ENCODE measurements at places on chromosomes 2 and 18.

GRCh38 chr2:147389218-147389617 lies 455.6 kb upstream of the ACVR2A start:
- DNase-seq, result no peak

- no peak for DNase-seq
Measured at GRCh38 chr2:18372641-18373040, 187.8 kb downstream of the RDH14 start.

DNA sequence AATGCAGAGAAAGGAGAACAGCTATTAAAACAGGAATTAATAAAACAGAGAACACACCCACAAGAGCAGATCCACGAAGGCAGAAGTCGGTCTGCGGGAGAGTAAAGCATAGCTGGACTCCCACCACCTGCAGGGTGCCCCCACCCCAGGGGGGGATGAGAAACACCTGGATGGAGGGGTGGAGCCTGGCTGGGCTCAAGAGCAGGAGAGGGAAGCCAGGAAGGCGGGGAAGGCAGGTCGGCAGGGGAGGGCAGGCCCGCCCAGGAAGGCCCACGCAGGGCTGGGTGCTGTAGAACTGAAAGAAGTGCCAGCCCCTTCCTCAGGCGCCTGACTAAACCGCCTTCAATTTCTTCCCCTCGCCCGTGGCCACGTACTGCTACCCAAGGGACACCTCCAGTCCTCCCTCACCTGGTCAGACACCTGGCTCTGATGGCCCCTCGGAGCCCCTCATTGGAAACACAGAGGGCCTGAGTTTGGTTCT lies 175.4 kb downstream of the HDAC4 start:
- DNase-seq, result no peak

- no peak for DNase-seq
Measured at GRCh38 chr18:29164020-29164706, 987.2 kb upstream of the CDH2 start.

DNA sequence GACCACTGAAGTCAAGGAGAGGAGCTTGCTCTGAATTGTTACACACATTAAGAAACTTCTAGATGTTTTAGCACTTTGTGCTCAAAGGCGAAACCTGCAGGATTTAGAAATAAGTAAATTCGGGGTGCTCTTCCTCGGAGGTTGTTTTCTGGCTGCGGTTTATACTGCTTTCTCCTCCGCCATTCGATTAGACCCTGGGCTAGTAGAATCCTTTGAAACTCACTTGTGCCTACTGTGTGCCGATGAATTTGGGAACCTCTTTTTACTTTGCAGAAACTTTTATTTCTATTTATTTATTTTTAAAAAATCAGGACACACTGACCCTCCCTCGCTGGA lies 3.5 kb downstream of the MEIS1 start:
- DNase-seq, result no peak

DNA sequence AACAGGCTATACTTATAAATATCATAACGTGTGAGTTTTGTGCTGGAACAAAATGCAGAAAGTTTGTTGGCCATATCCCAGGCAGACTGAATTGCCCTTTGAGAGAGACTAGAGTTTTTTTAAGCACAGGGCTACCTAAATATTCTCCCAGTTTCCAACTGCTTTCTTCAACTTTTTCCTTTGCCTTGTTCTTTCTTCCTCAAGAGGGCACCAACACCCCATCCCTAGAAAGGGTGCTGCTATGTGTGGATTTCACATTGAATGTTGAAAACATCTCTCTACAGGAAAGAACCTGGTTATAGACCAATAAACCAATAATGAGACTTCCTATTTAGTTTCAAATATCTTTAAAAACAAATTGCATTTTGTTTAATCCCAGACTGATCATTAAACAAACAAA lies 87.9 kb downstream of the ICOS start:
- no peak for DNase-seq

DNA sequence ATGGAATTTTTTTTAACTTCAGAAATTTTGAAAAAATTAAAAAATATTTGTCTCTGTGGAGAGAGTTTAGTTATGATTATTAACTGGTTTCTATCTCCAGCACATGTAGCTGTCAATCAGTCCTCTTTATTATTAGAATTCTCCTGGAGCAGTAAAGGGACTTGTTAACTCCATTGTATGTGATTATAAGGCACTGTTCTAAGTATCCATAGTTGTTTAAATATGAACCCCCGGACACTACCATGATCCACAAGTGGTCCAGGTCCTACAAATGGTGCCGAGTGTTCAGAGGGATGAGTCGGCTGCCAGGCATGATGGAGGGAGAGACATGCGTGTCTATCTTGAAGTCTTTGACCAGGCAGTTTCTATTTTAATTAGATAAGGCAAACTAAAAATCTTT lies 492 bp downstream of the CHRNA1 start:
- no peak for DNase-seq

DNA sequence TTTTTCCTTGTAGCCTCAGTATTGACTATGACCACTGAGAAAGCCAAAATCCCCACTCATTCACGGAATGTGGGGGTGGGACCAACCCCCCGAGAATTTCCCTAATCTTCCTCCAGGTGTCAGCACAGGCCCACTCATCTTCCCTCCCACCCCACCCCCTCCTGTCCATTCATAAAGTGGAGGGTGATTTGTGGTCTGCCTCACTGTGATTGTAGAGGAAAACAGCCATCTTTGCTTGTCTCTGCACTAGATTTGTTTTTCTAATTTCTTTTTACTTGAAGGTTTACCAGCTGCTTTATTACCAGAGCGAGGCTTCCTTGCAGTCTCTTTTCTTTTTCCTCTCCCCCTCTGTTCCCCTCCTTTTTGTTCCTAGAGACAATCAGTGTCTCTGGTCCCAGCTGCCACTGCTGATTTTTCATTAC lies 171.8 kb downstream of the ICOS start:
- no peak for DNase-seq

- DNase-seq, result no peak
Measured at GRCh38 chr2:241992753-241993152, 123.2 kb downstream of the RTP5 start.

GRCh38 chr2:29130295-29130694 lies 15.1 kb downstream of the CLIP4 start:
- no peak for DNase-seq

- no peak for DNase-seq
Measured at GRCh38 chr2:23769364-23769763, 157.6 kb downstream of the ATAD2B start.

DNA sequence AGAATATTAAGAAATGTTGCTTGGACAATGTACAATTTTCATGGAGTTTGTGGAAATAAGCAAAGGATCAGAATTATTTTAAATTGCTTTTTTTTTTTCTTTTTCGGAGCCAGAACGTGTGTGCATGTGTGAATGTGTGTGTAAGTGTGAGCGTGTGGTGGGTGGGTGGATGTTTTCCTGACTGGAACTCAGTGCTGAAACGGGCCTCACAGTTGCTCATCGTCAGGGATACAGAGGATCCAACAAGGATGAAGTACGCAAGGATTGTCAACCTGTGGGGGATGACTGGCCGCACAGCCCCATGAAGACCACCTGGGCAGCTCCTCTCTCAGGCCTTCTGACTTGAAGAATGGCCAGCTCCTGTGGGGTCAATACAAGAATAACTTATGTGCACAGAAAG lies 17.5 kb downstream of the IL1B start:
- no peak for DNase-seq

DNA sequence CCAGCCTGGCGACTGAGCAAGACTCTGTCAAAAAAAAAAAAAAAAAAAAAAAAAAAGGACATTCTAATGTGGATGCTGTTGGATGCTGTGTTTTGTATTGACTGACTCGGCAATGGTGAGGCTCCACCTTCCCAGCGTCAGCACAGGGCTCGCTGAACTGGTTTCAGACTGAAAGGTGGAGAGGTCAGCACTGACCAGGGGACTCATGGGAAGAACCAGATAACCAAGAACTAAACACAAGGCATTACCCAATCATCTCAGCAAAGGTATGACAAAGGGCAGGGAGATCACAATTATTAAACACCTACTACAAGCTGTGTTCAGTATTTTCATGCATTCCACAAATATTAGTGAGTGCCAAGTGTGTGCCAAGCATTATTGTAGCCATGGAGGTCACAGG lies 103.2 kb downstream of the LRATD1 start:
- DNase-seq, result no peak

DNA sequence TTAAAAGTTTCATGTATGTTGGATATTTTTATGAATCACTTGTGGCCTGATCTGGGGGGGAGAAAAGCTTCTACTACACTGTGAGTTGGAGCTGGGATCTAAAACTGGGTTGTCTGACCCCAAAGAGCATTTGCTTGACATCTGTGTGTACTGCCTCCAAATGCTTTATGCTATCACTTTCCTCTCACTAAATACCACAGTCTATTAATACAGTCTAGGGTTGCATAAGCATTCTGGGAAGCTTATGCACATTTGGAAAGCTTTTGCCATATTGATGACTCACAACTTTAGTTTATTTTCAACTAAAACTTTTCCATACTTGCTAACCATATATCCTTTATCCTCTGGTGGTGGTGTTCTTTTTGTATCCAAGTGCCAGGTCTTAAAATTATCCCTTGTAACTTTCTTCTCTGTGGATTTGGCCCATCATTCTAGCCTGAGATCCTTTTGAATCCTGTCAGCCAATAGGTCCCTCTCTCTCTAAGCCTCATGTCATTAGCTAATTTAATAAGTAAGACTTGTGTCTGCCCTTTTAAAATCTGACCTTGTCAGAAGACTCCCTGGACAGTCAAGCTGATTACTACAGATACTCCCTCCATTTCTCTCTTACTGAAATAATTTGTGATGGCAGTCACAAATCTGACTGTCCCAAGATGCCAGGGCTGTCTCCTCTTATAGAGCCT lies 72.7 kb downstream of the NXPH2 start:
- DNase-seq, result no peak

- no peak for DNase-seq
Measured at GRCh38 chr2:8480915-8481314, 200.9 kb upstream of the ID2 start.

- no peak for DNase-seq
Measured at GRCh38 chr2:113277474-113278072, 1.1 kb downstream of the PAX8 start.

- DNase-seq, result no peak
Measured at GRCh38 chr2:28778392-28778791, 26.8 kb downstream of the PPP1CB start.

- DNase-seq, result no peak
Measured at GRCh38 chr2:234705108-234705507, 208.2 kb upstream of the ARL4C start.

DNA sequence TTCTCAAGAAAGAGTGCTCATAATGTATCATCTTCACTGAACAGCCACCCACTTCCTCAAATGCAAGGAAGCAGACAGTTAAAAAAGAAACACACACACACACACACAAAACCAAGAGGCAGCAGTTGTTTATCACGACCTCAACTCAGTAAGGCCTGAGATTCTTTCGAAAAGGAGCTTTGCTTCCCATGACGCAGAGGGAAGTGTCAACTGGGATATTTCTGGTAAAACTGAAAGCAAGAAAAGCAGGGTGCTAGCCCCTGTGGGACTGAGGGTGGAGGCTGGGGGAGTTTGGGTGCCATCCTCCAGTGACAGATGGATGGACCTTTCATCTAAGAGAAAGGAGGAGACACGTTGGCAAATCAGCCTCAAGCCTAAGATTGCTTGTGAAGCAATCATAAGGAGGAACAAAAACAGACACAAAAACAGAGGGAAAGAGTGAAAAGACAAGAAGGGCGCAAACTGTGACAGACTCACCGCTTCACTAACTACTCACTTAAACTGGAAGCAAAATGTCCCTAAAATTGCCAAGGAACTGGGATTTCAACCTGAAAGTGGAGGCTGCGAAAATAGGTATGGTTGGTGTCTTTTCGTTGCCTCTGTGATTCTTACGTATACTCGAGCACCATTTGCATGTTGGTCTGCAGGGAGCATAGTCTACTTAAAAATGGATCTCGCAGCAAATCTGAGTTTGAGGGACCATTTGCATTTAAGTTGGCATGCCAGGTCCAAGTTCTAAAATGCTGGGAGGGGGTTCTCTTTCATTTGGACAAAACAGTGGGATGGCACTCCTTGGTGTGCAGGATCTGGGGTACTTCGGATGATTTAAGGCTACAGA lies at the start of gene ARHGAP25:
Gene ARHGAP25, plus strand, starts transcription at position 124 of the 838 bp plus-strand sequence. Its CDS starts 389 bp downstream, at position 513.
- no peak for DNase-seq

GRCh38 chr18:25326361-25326952 lies 25.5 kb downstream of the ZNF521 start:
- no peak for DNase-seq

DNA sequence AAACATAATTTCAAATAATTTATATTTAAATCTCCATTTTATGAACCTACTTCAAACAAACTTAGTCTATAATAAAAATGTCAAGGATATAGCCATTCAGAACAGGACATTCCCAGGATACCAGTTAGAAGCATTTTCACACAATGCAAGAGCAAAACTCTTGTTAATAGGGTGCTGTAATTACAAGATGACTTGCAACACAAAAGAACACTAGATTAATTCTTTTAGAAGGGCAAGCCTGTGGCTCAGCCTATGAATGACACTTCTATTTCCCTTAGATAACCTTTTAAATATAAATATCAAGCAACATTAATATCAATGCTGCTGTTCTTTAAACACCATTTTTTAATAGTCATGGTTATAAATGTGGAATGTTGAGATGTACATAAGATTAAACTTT lies 157.9 kb upstream of the SCN7A start:
- no peak for DNase-seq

GRCh38 chr2:239308661-239309397 lies 92.0 kb downstream of the HDAC4 start:
- no peak for DNase-seq

GRCh38 chr18:46070815-46071652 lies 1.0 kb downstream of the PSTPIP2 start:
- no peak for DNase-seq

- no peak for DNase-seq
Measured at GRCh38 chr2:204329532-204329931, 215.7 kb upstream of the PARD3B start.

DNA sequence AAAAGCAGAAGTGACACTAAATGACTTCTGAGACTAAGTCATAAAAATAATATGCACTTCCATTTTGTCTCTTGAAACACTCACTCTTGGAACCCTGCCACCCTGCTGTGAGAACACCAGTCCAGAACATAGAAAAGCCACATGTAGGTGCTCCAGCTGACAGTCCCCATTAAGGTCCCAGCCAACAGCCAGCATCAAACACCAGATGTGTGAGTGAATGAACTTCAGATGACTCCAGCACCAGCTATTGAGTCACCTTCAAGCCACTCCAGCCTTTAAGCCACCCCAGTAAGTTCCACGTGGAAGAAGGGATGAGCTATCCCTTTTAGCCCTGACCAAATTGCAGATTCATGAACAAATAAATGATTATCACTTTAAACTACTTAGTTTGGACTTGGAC lies 31.5 kb upstream of the LGALSL start:
- no peak for DNase-seq

- no peak for DNase-seq
Measured at GRCh38 chr2:123609077-123609476, 416.0 kb upstream of the CNTNAP5 start.

DNA sequence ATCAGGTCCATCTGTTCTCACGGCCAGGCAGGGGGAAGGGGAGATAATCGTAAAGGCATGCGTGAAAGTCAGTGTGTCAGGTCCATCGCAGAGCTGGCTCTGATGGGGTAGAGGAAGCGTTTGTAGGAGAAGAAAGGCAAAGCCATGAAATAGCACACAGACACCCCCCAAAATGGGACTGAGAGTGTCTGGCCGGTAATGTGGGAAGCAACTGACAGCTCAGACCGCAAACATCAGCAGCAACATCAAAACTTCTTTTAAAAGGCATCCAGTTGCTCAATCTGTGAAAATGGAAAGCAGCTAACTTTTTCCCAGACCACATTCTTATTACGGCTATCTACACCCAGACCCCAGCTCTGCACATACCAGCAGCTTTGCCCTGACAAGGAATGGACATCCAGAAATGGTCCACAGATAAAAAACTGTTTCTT lies 232.6 kb downstream of the EN1 start:
- DNase-seq, result no peak
